Activated naive CD8-positive, alpha-beta T cell treated with anti-CD3 and anti-CD28 coated beads, Interleukin-2, amount 50 U/mL, for 24 hours (primary cell): ENCODE measurements at places on chromosomes 7 and 10.

- no peak for DNase-seq
Observed at GRCh38 chr10:79282388-79282787, 64.9 kb upstream of the PPIF start.

DNA sequence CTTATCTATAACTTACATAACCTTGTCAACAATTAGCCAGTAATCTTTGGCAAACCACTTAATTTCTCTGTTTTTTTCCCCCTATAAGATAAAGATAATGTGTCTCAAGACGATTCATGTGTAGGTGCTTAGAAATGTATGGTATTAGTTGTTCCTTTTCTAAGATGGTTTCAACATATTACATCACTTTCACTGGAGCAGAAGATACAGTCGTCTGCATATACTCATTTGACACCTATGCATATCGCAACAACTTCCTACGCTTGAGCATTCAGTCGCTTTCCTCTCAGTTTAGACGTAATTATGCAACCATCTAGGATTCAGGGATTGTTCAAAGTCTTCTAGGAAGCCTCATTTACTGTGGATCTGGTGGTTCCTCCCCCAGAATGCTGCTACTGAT is 396.7 kb downstream of the PHTF2 start:
- DNase-seq, result no peak

- DNase-seq, result no peak
Observed at GRCh38 chr7:72187179-72187578, 225.0 kb downstream of the CALN1 start.

GRCh38 chr10:30826679-30827078 is 197.1 kb upstream of the LYZL2 start:
- no peak for DNase-seq

DNA sequence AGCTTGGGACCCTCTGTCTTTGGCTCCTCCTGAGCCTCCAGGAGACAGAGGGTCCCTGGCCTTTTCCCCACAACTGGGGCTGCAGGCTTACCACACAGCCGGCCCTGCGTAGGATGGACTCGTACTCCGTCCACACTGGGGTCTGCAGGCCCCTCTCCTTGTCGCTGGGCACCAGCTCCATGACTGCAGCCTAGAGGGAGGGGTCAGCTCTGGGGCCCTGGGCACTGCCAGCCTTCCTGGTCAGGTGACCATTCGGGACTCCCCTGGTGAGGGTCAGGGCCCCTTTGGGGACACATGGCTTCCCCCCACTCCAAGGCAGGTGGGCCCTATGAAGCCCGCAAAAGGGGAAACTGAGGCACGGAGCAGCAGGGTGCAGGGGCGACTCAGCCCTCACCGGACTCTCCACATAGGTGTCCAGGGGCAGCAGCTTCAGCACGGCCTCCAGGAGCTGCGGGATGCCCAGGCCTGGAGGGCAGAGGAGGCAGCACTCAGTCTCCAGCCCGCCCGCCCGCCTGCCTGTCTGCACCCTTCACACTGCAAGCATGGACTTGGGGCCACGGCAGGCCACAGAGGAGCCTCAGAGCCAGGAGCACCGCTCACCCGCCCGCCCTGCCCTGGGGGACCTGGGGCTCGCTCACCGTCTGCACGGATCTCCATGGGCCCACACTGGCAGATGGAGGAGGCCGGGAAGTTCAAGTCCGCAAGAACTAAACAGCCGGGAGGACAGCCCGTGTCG is 1.1 kb downstream of the FUOM start:
- DNase-seq, result no peak

- DNase-seq, result no peak
Observed at GRCh38 chr10:55820071-55820470, 541.0 kb downstream of the ZWINT start.

DNA sequence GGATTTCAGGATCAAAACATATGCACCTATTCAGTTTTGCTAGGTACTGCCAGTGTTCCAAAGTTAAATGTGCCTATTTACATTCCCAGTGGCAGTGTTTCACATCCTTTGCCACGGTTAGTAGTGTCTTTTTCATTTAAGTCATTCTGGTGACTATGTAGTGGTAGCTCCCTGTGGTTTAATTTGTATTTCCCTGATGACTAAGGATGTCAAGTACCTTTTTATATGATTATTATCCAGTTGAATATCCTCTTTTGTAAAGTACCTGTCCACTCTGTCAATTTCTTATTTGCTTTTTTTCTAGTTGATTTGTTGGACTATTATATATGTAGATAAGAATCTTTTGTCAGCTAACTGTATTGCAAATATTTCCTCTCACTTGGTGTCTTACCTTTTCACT is 45.1 kb downstream of the TMEM60 start:
- no peak for DNase-seq

DNA sequence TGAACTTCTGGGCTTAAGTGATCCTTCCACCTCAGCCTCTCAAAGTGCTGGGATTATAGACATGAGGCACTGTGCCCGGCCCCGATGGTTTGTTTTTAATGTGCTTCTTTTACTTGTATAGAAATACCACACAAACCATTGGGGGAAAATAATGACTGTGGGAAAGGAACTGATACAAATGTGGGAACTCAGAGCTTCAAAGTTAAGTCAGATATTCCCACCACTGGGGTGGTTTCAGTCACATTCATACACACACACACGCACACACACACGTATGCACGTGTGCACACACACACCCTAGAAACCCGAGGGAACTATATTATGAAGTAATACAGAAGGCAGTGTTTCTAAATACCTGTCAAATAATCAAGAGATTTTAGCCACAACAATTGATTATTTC is 17.0 kb downstream of the CPA4 start:
- DNase-seq, result no peak
